ENCODE measurements at places on chromosomes 2 and 18.

- no peak for DNase-seq
Observed at GRCh38 chr2:200336980-200337615, 30.6 kb downstream of the SPATS2L start.

DNA sequence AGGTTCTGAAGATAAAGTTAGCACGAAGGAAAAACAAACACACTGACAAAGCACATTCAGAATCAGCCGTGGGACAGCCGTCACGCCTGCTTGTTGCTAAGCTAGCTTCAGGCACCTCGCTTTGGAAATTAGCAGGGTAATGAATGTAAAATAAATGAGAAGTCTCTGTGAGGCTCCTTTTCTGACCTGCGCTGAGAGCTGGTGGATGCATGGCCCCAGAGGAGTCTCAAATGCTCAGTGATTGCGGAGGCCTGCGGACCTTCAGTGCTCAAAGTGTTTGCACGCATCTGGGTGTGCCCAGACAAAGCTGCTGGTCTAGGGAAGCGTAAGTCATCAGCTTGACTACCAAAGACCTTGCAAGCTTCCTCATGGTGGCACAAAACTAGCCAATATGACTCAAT, 50.6 kb downstream of the CD8B2 start:
- DNase-seq: no peak

DNA sequence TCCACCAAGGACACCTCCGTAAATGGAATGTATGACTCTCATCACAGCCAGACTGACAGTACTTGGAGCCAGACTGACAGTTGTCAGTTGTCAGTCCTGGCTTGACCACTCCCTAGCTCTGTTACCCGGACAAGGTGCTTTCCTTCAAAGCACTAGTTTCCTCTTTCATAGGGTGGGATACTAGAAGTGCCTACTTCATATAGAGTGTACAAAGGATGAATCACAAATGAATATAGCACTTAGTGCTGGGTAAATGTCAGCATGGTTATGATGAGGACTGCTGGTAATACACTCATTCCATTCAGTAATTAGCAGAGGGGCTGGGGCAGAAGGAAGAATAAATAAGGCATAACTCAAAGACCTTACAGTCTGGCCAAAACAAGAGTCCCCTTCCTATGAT, 91.4 kb downstream of the ARL4C start:
- no peak for DNase-seq

- DNase-seq: no peak
Observed at GRCh38 chr2:137237055-137237454, 471.7 kb downstream of the THSD7B start.

- DNase-seq: peak; percentile 64
Observed at GRCh38 chr2:127081826-127082633, 24.9 kb downstream of the BIN1 start.

DNA sequence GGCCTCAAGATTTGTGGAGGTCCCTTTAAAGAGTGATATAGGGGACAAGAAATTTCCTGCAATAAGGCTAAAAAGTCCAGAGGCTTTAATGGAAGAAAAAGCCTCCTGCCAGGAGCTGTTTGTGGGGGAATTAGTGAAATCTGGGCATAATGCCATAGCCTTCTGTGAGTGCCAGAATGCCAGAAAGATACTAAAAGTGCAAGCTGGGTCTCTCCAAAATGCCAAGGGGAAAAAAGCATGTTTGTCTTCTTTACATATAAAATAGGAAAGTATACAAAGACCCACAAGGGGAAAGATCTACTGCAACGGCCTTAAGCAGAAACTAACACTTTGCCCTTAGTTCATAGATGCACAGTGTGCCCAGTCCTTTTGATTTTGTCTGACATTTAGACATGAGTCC, 647.7 kb upstream of the ZNF804A start:
- DNase-seq: no peak

DNA sequence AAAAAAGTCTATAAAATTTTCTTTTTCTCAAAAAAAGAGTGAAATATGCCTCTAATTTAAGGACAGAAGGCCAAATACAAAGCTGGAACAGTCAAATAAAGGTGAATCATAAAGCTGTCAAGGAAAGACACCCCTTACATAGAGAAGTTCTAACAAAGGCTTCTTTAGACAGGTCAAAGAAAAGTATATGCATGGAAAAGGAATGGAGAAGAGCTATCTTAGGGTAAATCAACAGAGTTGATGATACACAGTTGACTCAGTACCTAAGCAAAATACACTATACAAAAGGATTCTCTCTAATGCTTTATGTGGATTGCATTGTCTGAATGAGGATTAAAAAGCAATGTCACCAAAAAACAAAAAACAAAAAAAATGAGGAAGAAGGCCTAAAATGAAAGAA, 214.8 kb downstream of the TXNL1 start:
- no peak for DNase-seq

DNA sequence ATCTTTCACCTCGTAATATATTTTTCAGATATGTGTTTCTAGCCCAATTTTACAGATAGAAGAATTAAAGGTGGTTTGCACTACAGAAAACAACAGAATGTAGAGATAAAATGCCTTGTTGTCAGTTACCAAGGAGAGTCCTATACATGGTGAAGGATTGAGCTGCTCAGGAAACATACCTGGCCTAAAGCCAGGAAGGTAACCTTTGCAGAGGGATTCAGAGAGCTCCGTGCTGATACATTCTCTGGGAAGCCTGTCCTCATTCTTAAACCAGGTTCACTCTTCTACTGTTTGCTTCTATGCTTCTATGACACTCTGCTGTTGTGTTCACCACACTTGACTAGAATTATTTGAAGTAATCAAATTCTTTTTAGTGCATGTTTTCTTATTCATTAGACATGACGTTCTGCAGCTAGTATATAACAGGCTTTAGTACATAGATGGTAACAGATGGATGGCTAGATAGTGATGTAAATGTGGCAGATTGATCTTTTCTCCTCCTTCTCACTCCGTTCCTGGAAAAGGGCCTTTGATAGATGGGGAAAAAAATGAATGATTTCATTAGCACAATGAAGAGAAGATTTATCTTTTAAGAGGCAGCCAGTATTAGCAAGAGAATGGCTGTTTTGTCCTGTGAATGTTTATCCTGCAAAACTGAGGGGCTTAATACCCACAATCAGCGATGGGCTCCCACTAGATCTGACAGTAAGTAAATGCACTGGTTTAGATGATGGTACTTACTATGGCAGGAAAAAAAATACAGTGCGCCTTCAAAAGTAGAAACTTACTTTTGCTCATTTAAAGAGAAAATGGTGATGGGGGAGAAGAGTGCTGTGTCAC, 589.6 kb upstream of the FAM98A start:
- DNase-seq: no peak

DNA sequence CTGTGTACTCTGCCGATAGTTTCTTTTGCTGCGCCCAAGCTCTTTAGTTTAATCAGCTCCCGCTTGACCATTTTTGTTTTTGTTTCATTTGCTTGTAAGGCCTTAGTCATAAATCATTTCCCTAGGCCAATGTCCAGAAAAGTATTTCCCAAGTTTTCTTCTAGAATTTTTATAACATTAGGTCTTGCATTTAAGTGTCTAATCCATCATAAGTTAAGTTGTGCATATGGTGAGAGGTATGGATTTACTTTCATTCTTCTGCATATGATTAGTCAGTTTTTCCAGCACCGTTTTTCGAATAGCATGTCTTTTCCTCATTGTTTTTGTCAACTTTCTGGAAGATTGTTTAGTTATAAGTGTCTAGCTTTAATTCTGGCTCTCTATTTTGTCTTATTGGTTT, 484.8 kb upstream of the CNTNAP5 start:
- no peak for DNase-seq

DNA sequence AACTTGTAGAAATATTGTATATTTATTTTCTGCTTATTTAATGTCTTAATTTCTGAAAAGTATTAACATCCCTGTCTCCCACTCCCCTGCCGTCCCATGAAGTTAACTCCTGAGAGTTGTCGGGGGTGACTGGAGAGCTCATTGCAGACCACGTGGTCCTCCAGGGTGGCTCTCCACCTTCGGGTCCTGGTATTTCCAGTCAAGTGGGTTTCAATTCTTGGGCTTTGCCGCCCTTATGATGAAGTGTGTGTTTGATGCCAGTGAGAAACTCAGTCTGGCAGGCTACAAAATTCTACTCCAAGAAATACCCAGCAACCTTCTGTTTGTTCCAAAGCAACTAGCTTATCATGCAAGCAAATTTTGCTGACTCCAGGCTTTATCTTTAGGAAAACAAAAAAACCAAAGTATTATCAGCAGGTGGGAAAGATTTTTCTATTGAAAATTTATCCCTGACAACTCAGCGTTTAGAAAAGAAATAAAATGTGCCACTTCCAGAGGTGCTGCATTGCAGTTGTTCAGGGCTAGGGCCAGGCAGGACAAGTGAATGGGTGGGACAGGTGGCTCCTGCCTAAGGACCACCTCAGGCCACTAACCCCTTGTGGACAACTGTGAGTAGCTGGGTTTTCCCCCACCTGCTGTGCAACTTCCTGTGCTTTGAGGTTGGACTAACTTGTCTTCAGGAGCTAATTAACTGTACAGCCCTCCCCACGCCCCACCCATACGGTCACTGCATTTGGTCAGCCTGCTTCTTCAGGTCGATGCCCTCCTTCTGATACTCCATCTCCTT, 46.6 kb downstream of the BCL2L11 start:
- DNase-seq: no peak

- peak; percentile 65 for DNase-seq
Observed at GRCh38 chr2:72144632-72145288, 2.9 kb downstream of the CYP26B1 start.

GRCh38 chr2:118431165-118431517, 342.9 kb downstream of the INSIG2 start:
- DNase-seq: no peak

DNA sequence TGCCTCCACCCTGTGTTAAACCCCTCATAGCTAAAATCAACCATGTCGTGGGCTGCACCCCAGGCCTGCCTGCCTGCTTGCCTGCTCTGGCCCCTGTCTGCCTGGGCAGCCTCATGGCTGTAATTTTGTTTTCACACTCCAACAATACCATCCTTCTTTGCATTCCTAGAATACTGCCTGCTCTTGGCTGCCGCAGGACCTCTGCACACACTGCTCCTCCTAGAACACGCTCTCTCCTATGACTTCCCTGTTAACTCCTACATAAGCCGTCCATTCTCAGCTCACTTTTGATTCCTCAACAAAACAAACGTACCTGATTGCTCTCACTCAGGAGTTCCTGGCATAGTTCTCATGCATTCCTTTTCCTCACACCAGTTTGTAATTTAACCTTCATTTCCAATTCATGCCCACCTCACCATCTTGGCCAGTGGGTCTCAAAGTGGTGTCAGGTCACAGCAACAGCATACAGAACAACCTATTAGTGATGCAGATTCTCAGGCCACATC, 2.5 kb downstream of the UXS1 start:
- no peak for DNase-seq

- no peak for DNase-seq
Observed at GRCh38 chr18:73059280-73059679, 191.5 kb upstream of the NETO1 start.

DNA sequence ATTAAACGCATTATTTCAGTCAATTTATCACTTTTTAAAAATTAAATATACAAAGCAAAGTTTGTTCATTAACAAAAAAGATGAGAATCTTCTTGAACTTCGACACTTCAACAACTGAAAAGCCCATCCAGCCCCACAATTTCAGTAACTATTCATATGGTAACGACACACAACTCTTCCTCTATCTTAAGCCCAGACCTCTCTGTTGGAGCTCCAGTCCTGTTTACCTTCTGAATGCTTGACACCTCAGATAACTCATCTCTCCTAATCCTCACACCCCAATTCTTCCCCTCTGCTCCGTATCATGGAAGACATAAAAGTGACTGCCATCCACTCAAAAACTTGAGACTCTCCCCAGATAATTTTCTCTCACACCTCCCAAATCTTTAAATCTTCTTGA, 12.6 kb downstream of the USP37 start:
- DNase-seq: no peak

DNA sequence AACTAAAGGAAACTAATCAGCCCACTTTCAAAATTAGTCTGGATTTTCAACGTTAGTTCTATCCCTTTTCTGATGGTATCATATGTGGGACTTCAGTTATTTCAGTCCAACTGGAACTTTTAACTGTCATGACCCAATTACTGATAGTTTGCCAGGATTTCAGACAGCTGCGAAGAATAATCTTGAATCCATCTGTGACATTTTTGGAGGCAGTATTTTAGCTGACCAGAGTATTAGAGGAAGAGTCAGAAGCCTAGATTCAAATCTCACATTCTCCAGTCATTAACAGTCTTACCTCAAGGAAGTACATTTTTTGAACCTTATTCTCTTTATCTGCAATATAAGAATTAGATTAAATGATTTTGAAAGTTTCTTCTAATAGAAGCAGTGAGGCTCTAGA, 81.3 kb downstream of the PTRHD1 start:
- no peak for DNase-seq

DNA sequence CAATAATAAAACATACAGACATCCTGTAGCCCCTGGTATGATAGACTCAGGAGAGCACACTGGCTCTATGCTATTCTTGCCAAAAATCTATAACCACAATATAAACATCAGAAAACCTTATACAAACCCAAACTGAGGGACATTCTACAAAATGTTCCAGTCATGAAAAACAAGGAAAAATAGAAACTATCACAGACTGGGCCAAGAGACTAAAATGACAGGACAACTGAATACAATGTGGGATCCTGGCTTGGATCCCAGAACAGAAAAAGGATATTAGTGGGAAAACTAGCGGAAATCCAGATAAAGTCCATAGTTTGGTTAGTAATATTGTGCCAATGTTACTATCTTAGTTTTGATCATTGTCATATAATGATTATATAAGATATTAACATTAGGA, 29.6 kb upstream of the EPAS1 start:
- no peak for DNase-seq

- no peak for DNase-seq
Observed at GRCh38 chr2:61006486-61007105, 10.9 kb upstream of the PEX13 start.

DNA sequence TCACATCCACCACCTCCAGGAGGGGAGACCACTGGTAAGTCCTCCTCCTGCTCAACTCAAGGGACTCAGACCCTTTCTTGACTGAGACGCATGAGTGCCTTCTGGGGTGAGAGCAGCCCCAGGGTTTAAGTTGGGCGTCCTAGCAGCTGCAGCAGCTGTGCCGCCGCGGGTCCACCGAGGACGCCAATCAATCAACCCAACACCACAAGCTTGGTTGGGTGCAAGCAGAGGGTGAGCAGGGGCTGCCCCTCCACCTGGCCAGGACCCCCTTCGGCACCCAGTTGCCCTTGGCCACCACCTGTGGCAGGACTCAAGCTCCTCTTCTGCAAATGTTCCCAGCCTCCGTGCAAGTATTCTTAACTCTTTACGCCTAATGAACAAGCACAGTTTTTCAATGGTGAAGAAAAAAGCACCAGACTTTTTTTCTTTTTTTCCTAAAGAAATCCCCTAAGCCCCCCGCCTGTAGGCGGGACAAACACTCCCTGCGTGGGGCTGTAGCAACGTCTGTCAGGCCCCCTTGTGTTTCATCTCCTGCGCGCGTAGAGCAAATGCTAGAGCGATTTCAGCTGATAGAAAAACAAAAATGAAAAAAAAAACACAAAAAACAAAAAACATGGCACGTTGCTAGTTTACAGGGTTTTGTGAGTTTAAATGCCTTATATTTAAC, 197.1 kb downstream of the LOXHD1 start:
- no peak for DNase-seq

GRCh38 chr2:150140777-150141176, 346.7 kb downstream of the RND3 start:
- DNase-seq: no peak

Measured in WERI-Rb-1 (cell line).